ENCODE measurements at places on chromosomes 16 and 17.
A peak's percentile ranks its signal among the peaks of the same experiment; 100 is the strongest.

GRCh38 chr17:32209608-32210007 is 56.0 kb upstream of the RHBDL3 start:
- DNase-seq: no peak

DNA sequence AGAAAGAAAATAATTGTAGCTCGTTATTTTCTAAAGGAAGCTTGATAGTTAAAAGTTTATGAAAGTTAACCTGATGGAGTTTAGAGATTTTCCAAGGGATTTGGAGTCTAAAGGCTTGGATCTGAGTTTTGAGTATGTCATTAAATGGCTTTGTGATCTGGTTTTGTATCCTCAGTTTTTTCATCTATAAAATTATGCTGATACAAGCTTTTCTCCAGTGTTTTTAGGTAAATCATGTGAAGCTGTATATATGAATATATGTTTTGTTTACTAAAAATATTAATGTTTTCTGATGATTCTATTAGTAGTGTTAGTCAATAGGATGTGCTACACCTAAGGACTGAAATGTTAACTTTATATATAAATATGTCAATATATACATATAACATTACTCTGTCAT is 727.8 kb downstream of the CDH11 start:
- DNase-seq: no peak

DNA sequence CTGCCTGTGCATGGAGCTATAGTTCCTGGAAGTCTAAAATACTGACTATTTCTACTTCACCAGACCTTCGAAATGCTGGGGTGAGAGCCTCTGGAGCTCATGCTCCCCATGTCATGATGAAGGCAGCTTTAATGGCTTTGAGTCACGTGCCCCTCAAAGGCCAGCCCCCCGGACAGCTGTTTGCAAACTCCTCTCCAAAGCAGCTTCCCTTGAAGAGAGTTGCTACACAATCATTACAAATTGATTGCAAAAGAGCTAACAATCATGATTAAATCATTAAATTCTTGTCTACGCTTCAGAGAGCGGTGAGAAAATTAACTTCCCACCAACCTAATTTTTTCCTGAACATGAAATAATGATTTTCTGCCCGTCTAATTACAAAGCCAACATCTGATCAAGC is 134.8 kb upstream of the IRX6 start:
- no peak for DNase-seq

- DNase-seq: no peak
Observed at GRCh38 chr16:49529411-49530045, 155.9 kb downstream of the C16orf78 start.

GRCh38 chr17:9472094-9472493 is 103.5 kb downstream of the STX8 start:
- no peak for DNase-seq

DNA sequence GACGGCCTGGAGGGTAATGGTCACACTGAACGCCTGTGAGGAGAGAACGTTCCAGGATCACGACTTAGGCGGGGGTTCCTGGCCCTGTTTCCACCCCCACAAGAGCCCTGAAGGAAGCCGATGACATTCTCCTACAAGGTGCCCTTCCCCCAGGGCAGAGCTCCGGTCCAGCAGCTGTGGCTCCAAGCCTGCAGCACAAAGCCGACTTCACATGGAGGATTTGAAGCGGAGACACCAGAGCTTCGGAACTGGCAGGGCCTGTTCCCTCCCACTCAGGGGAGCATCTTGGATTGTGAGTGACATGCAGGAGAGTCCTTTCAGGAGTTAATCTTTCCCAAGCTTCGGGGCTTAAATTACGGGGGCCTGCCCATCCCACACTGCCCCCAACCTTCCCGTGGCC is 5.0 kb downstream of the FADS6 start:
- DNase-seq: no peak

DNA sequence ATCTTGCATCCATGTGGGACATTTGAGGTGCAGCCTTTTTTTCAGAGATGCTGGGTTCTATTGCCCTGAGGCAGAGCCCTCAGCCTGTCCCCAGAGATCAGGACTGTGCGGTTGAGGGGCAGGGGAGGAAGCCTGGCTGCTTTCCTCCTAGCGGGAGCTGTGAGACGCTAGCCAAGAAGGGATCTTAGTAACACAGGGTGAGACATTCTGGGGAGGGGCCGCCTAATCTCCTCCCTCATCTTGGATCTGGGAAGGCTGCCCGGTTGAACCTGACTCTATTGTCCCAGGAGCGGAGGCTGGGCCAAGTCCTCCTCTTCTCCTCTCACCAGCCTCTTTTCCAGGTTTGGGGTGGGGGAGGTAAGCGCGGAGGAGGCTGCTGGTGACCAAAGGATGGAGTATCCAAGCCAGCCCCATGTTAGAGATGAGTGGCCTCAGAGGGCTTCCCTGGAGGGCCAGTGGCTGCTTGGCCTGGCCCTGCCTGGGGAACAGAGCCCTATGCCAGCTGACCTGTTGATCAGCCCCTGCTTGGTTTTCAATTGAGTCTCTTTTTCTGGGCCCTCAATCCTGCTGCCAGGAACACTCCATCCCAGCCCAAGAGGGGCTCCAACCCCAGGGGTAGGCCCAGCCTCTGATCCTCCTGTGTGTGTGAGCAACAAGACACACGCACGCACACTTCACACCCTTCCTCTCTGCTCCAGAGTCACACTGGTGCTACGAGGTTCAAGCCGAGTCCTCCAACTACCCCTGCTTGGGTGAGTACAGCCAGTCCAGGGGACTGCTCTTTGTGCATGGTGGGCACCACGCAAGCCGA is 5.0 kb downstream of the CA4 start:
- no peak for DNase-seq

DNA sequence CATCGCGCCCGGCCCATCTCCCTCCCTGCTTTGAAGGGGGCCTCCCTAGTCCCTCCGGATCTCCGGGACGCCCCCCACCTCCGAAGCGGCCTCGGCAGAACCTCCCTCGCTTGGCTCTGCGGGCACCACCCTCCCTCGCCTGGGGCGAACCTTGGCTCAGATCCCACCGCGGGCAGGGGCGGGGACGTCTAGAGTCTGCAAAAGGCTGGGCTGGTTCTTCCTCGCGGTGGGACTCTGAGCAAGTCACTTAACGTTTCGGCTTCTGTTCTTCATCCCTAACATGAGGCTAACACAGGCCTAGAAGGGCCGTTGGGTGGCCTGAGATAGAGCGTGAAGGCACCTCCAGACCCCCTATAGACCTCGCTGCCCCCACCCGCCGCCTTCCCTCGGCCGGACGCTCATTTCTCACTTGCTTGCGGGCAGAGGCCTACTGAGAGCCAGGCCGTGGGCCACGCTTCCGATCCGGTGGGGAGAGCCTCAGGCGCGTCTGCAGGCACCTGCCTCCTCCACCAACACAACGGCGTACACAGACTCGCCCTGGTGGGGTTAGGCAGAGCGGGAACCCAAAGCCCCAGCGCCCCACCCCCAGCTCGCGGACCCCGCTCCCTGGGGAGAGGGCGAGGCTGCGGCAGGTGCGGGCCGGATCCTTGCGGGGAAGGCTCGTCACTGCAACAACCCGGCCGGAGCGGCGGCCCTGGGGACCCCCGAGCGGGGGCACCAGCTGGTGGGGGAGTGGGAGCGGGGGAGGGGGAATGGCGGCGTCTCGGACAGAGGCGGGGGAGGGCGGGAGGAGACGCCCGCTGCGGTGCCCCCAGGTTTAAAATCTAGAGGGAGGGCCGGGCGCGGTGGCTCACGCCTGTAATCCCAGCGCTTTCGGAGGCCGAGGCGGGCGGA is 5.4 kb downstream of the MYO1C start:
- DNase-seq: peak; percentile 55

DNA sequence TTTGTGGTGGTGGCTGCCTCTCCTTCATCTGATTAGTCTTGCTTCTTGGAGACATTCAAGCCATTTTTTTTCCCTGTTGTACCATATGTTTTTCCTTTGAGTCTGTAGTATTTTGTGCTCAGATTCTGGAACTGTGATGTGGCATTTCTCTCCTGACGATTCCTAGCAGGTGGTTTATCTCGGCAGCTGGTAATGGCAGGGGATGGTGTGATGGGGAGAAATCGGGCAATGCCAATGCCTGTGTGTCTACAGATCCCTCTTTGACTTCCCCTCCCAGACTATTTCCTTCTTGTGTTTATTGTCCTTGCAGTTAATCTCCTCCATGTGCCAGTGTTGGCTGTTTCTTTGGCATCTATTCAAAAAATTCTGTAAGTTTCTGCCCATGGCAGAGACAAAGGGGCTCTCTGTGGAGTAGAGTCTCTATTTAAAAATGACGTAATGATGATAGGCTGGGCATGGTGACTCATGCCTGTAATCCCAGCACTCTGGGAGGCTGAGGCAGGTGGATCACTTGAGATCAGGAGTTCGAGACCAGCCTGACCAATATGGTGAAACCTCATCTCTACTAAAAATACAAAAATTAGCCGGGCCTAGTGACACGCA is 90.2 kb upstream of the ERCC4 start:
- no peak for DNase-seq

GRCh38 chr17:4854111-4854681 is 21.1 kb downstream of the MINK1 start:
- DNase-seq: no peak

- DNase-seq: no peak
Observed at GRCh38 chr17:2347805-2348685, 10.7 kb downstream of the SGSM2 start.

- DNase-seq: no peak
Observed at GRCh38 chr17:17900615-17901520, 64.1 kb upstream of the SREBF1 start.

GRCh38 chr16:56889206-56889605 is 24.2 kb downstream of the SLC12A3 start:
- no peak for DNase-seq

- no peak for DNase-seq
Observed at GRCh38 chr16:51464996-51465395, 313.9 kb upstream of the SALL1 start.

GRCh38 chr17:40791111-40791510 is 8.6 kb downstream of the KRT28 start:
- no peak for DNase-seq

- DNase-seq: peak; percentile 47
Observed at GRCh38 chr17:50163843-50164696, 1.7 kb upstream of the SGCA start.

- no peak for DNase-seq
Observed at GRCh38 chr16:10405386-10405939, 19.6 kb downstream of the ATF7IP2 start.

- no peak for DNase-seq
Observed at GRCh38 chr16:46775214-46775613, 27.1 kb upstream of the MYLK3 start.

DNA sequence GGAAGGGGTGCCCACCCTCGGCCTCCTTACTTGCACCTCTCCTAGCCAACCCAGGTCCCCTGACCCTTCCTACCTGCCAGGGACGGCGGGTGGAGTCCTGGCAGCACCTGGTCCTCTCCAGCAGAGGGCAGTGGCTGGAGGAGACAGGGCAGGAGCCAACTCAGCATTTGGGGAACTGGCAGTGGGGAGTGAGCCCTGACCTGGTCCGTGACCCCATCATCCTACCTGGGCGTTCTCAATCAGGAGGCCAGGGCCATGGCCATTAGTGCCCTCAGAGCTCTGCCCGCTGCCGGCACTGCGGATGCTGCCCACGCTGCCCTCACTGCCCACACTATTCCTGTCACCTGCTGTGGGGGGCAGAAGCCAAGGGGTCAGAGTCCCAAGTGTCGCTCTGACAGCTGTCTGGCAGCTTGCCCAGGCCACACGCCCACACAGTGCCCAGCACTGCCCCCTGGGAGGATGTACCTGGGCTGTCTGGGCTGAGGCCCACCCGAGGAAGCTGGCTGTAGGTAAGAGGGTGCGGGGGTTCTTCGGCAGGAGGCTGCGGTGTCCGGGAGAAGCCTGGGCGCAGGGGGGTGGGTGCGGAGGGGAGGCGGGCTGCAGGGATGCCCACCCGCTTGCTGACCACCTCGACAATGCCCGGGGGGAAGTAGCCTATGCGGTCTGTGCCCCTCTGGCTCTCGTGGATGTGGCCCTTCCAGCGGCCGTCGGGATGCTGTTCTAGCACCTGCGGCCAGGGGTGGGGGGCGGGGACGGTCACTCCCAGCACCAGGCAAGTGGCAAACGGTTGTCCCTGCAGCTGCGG is 10.8 kb downstream of the CASKIN2 start:
- no peak for DNase-seq

GRCh38 chr16:88465387-88465983 is 12.4 kb downstream of the ZFPM1 start:
- no peak for DNase-seq

GRCh38 chr17:19408346-19408710 is 2.7 kb upstream of the RNF112 start:
- DNase-seq: no peak

DNA sequence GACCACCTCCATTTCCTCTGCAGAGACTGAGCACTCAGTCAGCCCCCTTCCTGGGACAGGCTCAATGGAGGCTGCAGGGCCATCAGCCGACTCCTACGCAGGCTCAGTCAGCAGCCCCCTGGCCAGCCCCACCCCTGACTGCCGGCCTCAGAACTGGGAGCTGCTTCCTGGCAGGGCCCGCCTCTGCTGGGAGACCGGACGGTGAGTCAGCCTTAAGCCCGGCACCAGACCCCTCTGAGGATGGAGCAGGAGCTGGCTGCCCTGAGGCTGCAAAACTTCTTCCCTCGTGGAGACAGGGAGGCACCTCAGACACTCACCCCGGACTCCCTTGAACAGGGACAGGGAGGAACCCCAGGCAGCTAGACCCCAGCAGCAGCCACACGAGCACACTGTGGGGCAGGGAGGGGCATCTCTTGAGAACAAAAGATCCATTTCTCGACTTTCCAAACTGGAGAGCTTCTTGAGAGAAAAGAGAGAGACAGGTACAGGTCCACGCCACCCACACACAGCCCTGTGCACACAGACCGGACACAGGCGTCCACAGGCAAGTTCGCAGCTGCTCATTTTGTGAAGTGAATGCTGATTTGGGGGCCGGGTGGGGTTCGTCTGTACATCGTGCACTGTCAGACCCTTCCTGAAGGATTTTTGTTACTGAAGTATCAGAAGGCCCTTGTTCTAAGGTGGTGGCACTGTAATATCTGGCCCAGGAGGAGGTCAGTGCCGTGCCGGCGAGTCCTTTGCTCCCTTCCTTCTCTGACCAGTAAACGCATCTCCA is 1.3 kb upstream of the TUBB3 start:
- peak; percentile 37 for DNase-seq

DNA sequence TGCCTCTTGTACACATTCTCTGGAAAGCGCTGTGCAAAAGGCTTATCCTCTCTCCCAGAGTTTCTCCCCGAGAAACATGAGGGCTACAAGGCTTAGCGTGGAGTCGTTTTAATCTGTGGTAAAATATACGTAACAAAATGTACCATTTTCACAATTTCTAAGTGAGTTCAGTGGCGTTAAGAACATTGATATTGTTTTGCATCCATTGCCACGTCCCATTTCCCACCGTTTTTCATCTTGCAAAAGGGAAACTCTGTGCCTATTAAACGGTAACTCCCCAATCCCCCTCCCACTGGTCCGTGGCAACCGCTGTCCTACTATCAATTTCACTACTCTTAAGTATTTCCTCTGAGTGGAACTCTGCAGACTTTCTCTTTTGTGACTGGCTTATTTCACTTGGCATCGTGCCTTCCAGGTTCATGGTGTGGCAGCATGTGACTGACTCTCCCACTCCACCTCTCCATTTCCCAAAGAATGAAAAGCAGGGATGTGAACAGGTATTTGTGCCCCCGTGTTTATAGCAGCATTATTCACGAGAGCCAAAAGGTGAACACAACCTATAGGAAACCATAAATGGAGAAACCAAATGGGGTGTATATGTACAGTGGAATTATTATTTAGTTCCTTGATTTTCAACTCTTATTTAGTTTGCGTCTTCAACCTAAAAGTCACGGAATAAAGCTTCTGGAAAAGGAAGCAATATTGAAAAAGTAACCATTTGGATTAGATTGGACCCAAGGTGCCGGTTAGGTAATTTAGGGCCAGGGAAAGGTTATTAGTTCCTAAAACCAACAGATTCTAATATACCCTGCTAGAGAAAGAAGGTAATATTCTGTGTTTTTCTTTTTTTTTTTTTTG is 1.1 kb upstream of the USP32 start:
- peak; percentile 52 for DNase-seq

GRCh38 chr16:71467810-71468209 is 5.8 kb upstream of the ZNF23 start:
- peak; percentile 40 for DNase-seq

Measured in hematopoietic multipotent progenitor cell (in vitro differentiated cells).